Stimulated activated CD4-positive, alpha-beta T cell treated with anti-CD3 and anti-CD28 coated beads, Interleukin-1b, Interleukin-23, amount 100 ng/mL, for 48 hours (primary cell): ENCODE measurements at places on chromosomes 12 and 14.

- no peak for DNase-seq
Observed at GRCh38 chr14:64960762-64961276, 11.3 kb downstream of the RAB15 start.

- no peak for DNase-seq
Observed at GRCh38 chr12:43098766-43099550, 453.0 kb downstream of the ADAMTS20 start.

- no peak for DNase-seq
Observed at GRCh38 chr12:6494968-6495367, 1.1 kb downstream of the NCAPD2 start.

DNA sequence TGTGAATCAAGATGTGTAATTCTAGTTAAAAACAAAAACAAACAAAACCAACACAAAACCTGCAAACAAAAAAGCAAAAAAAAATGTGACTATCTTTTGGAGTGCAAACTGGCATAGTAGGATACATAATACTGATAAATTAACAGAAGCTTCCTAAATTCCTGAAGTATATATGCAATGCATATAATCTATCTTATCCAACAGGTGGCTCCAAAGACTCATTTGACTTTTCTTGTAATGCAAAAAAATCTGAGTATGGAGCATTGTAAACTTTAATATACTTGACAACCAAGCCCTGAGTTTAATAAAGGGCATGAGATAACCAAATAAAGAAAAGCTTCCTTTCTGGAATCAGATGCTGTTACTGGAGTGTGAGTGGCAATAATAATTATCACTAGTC is 1003.6 kb downstream of the FSCB start:
- no peak for DNase-seq

DNA sequence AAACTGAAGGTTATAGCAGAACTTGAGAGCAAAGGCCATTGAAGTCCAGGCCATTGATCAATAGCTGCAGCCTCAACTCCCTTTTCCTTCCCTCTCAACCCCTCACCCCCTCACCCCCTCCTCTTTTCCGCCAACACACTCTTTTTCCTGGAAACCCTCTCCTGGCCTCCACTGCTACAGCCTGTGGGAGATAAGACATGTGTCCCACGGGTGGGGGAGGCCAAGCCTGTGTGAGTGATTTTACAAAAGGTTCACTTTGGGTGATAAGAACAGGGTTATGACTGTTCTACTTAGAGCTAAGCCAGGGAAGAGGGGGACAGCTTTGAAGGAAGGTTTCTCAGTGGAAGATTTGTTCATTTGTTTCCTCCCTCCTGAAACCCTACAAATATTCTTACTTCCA is 9.2 kb upstream of the FGF23 start:
- no peak for DNase-seq

DNA sequence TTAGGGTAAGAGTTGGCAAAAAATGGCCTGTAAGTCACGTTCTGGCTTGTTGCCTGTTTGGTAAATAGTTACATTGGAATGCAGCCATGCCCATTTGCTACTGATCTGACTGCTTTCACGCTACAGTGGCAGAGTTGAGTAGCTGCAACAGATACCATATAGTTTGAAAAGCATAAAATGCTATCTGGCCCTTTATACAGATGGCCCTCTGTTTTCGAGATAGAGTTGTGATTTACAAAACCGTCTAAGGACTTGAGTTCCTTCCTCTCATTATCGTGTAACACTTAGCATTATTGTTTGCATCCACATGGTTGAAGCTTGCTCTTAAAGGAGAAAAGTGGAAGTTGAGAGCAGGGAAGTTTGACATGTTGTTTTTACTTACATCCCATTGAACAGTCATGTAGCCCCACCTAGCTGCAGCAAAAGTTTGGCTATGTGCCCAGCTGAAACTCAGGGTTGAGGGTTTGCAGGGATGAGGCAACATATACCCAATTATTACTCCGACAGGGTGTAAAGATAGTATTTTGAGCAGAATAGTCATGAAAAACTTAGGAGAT is 11.3 kb upstream of the SCFD1 start:
- no peak for DNase-seq

DNA sequence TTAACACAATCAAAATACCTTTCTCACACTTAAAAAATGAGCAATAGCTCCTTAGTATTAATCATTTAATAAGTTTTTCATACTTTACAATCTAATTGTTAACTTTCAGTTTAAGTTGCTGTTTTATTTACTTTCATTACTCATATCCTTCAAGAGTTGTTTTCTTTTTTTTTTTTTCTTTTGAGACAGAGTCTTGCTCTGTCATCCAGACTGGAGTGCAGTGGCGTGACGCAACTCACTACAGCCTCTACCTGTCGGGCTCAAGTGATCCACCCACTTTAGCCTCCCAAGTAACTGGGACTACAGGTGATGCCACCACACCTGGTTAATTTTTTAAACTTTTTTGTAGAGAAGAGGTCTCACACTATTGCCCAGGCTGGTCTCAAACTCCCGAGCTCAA is 16.1 kb downstream of the ZBTB1 start:
- no peak for DNase-seq

DNA sequence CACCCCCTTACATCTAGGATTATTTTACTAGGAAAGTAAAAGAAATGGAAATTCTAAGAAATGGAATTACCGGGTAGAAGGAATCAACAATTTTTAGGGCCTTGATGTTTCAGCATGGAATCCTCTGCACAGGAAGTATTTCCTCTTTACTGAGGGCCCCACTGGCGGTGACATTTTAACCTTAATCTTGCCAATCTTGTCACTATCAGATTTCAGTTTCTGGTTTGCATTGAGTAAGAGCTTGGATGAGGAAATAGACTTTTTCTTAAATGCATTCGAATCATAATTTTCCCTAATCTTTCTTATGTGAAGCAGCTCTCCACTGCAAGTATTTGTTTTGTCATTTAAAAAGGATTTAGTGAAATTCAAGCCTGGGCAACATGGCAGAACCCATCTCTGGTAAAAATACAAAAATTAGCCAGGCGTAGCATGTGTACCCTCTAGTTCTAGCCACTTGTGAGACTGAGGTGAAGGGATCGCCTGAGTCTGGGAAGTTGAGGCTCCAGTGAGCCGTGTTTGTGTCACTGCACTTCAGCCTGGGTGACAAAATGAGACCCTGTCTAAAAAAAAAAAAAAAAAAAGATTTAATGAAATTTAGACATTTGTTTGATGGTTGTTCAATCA is 40.7 kb downstream of the TPCN1 start:
- peak; percentile 44 for DNase-seq

DNA sequence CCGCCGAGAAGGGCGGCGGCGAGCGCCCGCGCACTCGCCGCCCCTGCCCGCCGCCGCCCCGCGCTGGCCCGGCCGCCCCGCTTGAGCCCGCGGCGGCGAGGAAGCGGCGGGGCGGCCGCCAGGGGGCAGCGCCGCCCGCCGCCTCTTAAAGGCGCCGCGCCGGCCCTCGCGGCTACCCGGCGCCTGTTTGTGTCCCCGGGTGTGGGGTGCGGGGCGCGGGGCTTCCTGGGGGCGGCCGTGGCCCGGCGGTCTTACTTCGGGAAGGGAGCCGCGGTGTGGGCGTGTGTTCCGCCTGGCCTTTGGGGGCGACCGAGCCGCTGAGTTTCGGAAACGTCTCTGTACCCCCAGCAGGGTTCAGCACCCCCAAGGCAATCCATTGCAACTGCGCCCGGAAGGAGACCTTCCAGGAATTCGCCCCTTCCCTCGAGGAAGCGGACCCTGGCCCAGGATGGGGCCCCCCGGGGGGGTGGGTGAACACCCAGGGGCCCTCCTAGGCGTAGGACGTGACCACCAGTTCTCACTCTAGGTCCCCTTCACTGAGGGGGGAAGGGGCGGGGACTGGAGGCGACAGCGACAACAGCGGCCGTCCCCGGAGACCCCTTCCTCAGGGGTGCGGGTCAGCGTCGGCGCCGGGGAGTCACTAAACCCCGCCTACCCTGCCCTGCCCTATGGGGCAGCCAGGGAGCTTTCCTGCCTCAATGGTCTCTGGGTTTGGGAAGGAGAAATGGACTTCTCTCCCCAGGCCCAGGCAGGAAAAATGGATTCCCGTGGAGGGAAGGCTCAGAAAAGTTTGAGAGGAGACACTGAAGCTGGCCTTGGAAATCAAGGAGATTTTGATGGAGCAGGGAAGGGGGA is at the start of gene ITPK1:
ITPK1 (minus strand) TSS at position 105 of the 855 bp plus-strand sequence. CDS start 762 bp downstream, outside the sequence.
- peak; percentile 44 for DNase-seq

- no peak for DNase-seq
Observed at GRCh38 chr14:26454105-26454504, 143.7 kb downstream of the NOVA1 start.

DNA sequence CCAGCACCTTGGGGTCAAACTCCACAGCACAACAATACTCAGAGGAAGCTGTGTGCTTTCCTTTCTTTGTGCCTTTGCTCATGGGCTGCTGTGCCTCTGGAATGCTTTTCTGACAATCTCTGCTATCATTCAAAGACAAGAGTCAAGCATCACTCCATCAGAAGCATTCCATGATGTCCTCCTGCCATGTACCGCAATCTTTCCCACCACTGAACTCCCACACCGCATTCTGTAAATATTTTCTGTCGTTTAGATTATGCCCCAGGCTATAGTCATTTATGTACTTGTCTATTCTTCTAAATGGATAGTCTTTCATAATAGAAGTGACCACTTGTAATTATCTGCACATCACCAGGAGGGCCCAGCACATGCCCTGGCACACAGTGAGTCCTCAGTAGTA is 327.8 kb downstream of the PDZRN4 start:
- no peak for DNase-seq

DNA sequence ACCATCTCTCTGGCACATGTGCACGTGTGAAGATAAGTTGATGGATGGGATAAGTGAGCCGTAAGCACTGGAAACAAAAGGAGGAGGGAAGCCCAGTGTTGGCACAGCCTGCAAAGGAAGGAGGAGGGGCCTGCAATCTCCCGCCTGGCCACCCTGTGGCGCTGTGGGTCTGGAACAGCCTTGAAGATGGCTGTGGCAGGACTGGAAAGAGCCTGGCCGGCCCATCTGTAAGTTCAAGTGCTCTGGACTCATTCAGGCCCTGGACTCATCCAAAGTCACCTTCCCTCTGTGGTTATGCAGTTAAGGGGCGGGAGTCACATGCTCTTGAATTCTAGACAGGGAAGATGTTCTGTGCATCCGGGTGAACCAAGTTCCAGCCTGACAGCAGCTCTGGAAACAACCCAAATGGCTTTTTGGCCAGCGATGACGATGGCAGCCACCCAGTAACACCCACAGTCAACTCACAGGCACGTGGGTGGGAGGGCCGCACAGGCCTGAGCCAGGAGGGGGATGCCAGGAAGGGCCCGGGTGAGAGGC is 50.4 kb downstream of the CHGA start:
- peak; percentile 13 for DNase-seq

DNA sequence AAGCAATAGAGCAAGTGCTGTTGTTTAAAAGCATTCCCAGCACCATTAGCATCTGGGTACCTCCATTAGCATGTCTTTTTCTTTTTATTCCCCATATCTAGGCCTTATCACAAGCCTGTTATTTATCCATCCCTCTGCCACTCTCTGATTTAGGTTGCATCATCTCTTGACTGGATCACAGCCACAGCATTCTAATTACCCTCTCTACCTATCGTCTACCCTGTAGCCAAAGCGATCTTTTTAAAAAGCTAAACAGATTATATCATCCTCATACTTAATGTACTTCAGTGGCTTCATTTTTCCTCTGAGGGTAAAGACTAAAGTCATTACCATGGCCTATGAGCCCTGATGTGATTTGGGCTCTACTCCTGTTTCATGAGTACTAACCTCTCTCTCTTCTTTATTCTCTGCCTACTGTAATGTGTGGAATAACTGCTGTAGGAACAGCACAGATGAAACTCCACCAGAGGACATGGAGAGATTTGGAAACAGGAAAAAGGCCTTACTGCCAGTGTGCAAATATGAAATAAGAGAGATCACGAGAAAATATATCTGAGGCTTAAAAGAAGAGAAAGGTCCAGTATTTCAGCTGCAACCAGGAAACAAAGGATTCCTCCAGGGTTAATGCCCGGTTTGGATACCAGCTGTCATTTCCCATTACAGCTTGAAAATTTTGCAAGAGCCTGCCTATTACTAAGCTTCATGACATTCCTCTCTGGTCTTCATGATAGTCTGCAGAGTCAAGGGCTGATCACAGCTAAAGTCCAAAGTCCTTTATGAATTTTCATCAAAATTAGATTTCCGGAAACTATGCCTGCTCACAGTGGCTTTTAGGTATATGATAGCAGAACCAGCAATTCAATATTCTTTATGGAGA is 422.5 kb upstream of the PDE3A start:
- no peak for DNase-seq

DNA sequence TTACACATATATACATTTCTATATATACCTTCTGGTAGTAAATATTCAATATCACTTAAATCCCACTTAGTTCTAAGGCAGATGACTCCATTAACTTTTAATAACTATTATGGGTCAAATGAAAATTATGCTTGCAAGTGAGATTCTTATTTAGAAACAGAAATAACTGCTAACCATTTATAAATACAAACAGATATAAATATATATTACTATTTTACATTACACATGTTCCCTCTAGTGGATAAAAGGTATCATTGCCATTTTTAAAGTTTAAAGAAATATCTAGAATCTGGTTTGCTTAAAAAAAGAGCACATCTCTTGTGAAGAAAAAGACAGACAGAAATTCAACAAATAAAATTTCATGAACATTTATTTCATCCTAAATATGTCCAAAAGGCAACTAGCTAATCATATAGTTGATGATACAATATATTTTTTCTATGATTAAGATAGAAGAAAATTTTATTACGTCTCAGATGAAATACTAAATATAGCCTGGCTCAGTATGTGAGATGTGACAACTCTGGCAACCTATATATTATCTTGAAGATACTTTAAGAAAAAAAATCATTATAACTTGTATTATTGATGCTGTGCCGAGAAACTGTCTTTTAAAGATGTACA is 11.7 kb upstream of the RAD51AP1 start:
- DNase-seq, result no peak

- peak; percentile 57 for DNase-seq
Observed at GRCh38 chr12:7937833-7938506, 2.0 kb upstream of the SLC2A3 start.

GRCh38 chr12:26726956-26727355 is 106.0 kb downstream of the ITPR2 start:
- DNase-seq, result no peak

DNA sequence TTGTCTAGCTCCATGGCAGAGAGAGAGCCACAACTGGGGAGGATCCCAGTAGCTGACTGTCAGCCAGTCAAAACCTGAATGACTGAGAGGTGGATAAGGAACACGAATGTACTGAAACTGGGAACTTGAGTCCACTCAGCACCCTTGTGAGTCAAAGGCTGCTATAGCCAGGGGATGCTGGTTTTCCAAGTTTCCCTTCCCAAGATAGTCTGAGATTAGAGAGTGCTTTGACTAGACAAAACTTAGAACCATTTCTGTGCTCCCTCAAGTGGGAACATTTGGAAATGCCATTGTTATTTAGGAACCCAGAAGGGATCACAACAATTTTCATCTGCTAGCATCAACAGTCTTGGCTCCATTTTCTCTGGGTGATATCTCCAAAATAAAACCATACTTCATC is 4.0 kb downstream of the PRKAG1 start:
- DNase-seq, result no peak

GRCh38 chr12:124917841-124918621 is 3.6 kb upstream of the UBC start:
- DNase-seq, result no peak

- DNase-seq, result no peak
Observed at GRCh38 chr12:124332058-124332672, 37.3 kb downstream of the RFLNA start.
